Activated T-cell treated with anti-CD3 and anti-CD28 coated beads, Interleukin-2, amount 50 U/mL, for 1 hour (primary cell): ENCODE measurements at places on chromosomes 1 and 21.

- DNase-seq = no peak
Measured at GRCh38 chr1:169590932-169591331, 4.7 kb upstream of the F5 start.

DNA sequence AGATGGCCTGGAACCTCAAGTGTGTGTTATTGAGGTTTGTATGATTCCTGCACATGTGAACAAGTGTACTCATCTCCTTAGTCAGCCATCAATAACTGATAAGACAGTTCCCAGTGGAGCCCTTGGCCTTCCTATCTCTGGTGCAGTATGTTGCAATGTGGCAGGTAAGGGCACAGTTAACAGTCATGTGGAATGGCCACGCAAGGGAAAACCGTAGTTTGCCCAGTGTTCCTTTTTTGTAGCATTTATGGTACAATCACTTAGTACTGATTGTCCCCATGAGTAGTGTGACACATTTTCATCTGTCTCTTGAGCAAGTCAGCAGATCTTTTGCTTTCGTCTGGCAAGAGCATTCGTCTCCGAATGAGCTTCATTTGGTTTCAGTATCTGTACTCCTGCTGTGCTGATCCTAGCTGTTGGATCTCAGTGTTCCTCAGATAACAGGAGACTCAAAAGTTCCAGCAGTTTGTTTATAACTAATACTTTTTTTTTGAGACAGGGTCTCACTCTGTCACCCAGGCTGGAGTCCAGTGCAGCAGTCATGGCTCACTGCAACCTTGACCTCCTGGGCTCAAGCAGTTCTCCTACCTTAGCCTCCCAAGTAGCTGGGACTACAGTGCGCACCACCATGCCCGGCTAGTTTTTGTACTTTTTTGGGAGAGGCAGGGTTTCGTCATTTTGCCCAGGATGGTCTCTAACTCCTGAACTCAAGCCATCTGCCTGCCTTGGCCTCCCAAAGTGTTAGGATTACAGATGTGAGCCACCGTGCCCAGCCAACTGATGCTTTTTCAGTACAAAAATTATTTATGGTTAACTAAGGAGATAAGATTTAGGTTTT is 8.2 kb downstream of the CTPS1 start:
- no peak for DNase-seq

GRCh38 chr1:204742676-204743251 is 57.2 kb upstream of the LRRN2 start:
- no peak for DNase-seq

DNA sequence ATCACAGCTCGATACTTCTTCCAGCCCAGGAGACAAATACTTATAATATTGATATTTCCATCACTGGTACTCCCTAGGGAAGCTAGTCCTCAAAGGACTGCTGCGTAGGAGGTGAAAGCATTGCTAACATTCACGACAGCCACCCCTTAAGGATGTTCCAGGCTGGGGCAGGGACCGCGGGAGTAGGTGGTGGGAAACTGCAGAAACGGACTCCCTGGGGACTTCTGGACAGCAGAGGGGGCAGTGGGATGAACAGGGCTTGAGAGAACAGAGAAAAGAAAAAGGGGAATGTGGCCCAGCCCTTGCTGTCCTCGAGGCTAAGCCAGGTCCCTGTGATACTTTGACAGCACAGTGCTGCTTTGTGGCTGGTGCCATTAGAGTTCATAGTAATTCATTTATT is 108.0 kb downstream of the HMGB4 start:
- no peak for DNase-seq
